Hair follicular keratinocyte (primary cell): ENCODE measurements at places on chromosomes 7 and 10. TPM values are rescaled to one million over a fixed set of nuclear protein-coding genes. Genes with fewer than 3 reads are reported as not detected.

ABCF2 gene
- total RNA-seq = 44.9 and 69.0 TPM in 2 replicates

USP54 gene
- 3.5 and 5.3 TPM in 2 replicates for total RNA-seq

NKX2-3 gene
- total RNA-seq = not detected in 2 replicates

GRK5 gene
- total RNA-seq = 5.7 and 7.4 TPM in 2 replicates

AKR1C8 gene
- not detected in 2 replicates for total RNA-seq

PON1 gene
- total RNA-seq = not detected in 2 replicates

VENTX gene
- not detected in 2 replicates for total RNA-seq

PRRT4 gene
- total RNA-seq = 1.3 and 3.6 TPM in 2 replicates

CPA2 gene
- 0.11 TPM in 1 of 2 replicates, not detected in the other for total RNA-seq

RNF32 gene
- total RNA-seq = 0.30 and 0.94 TPM in 2 replicates

PCGF6 gene
- 9.6 and 16.6 TPM in 2 replicates for total RNA-seq

PDE1C gene
- 3.4 and 6.7 TPM in 2 replicates for total RNA-seq

RPP38 gene
- 16.2 and 23.9 TPM in 2 replicates for total RNA-seq

DRGX gene
- not detected in 2 replicates for total RNA-seq

GPR85 gene
- 0.34 TPM in 1 of 2 replicates, not detected in the other for total RNA-seq

STRIP2 gene
- total RNA-seq = 12.0 and 15.5 TPM in 2 replicates

NKX1-2 gene
- 1.7 and 2.6 TPM in 2 replicates for total RNA-seq

IFIT3 gene
- total RNA-seq = 2.7 and 4.0 TPM in 2 replicates

CPEB3 gene
- total RNA-seq = 0.23 and 0.78 TPM in 2 replicates

UCMA gene
- total RNA-seq = not detected in 2 replicates

PRPS1L1 gene
- not detected in 2 replicates for total RNA-seq

EXOSC1 gene
- 44.2 and 52.7 TPM in 2 replicates for total RNA-seq

RHOBTB1 gene
- 1.4 and 2.3 TPM in 2 replicates for total RNA-seq

PRSS37 gene
- total RNA-seq = not detected in 2 replicates

SYNPO2L gene
- total RNA-seq = not detected in 2 replicates

VPS37D gene
- total RNA-seq = 2.3 and 2.9 TPM in 2 replicates

LRRTM3 gene
- total RNA-seq = not detected in 2 replicates

ATOH7 gene
- total RNA-seq = 0.15 TPM in 1 of 2 replicates, not detected in the other

CYP3A7 gene
- total RNA-seq = not detected in 2 replicates

HMX2 gene
- not detected in 2 replicates for total RNA-seq

SLC29A3 gene
- 0.49 and 0.62 TPM in 2 replicates for total RNA-seq

NXPH1 gene
- not detected in 2 replicates for total RNA-seq

TMEM120A gene
- total RNA-seq = 16.5 and 23.3 TPM in 2 replicates

GLRX3 gene
- 117 and 178 TPM in 2 replicates for total RNA-seq

HOXA11 gene
- total RNA-seq = 0.34 and 1.3 TPM in 2 replicates
